GM12878 (cell line): ENCODE measurements at places on chromosomes 3 and 15. TPM values are rescaled to one million over a fixed set of nuclear protein-coding genes. Genes with fewer than 3 reads are reported as not detected.

- H3K27ac ChIP-seq, result no peak overlapping the region
- no peaks in the 10 kb centered on the region for H3K36me3 ChIP-seq
- no peak for DNase-seq
- no peak overlapping the region for H3K4me3 ChIP-seq
- H3K27me3 ChIP-seq, result no peaks in the 10 kb centered on the region
- H3K4me1 ChIP-seq, result no peaks in the 10 kb centered on the region
These were observed 168.4 kb downstream of the LPP start for GRCh38 chr3:188322135-188322887.

Gene TERC
- total RNA-seq, result 11.1 and 13.7 TPM in 2 replicates

Gene GPR87
- total RNA-seq, result not detected in 2 replicates

Gene ARRDC4
- total RNA-seq, result 0.10 and 0.11 TPM in 2 replicates
